ENCODE measurements at places on chromosomes 13 and 19. TPM values are rescaled to one million over a fixed set of nuclear protein-coding genes. Genes with fewer than 3 reads are reported as not detected.

- DNase-seq = no peak
Observed at GRCh38 chr19:296476-297225, 5.4 kb upstream of the PLPP2 start.

The KCNJ14 gene
- total RNA-seq = 0.47 TPM

GRCh38 chr19:15173746-15174404, 26.9 kb downstream of the NOTCH3 start:
- no peak for DNase-seq

The PEAK3 gene
- not detected for total RNA-seq

DNA sequence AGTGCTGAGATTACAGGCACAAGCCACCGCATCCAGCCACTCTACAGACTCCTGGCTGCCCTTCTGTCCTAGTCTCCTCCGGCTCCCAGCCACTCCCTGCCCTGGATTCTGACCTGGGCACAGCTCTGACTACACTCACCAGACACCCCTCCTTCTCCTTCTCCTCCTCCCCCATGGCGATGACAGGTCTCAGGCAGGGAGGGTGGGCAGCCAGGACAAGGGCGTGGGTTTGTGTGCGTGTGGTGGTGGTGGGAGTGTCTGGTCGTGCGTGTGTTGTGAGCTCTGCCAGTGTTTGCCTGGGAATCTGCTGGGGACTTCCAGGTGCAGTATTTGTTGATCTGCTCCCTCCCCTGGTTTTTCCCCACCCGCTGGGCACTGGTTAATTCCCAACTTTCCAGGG, 3.0 kb upstream of the NCCRP1 start:
- no peak for DNase-seq

GRCh38 chr13:65907666-65908525, 1322.2 kb downstream of the PCDH9 start:
- no peak for DNase-seq

- DNase-seq = no peak
Observed at GRCh38 chr13:23598369-23598768, 28.2 kb downstream of the TNFRSF19 start.

The RHPN2 gene
- total RNA-seq = 3.0 TPM

The EIF3K gene
- 149 TPM for total RNA-seq

DNA sequence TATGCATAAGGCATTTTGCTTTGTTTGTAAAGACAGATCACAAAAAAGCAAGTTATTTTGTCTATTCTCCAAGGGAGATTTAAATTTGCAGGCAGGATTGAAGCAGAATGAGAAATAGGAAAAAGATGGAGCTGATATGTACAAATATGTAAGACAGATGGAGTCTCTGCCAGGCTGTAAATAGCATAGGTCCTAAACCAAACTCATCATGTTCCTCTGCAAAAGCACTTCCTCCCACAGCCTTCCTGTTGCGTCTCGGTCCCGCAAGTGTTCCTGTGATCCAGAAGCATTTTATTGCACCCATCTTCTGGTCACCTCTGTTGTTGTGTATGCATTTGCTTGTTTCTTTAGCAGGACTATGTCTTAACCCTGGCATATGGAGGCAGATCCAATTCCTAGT, 95.7 kb upstream of the CLDN10 start:
- no peak for DNase-seq

GRCh38 chr13:42484386-42484785, 89.6 kb upstream of the TNFSF11 start:
- DNase-seq = no peak

- DNase-seq = no peak
Observed at GRCh38 chr19:48450863-48451262, 4.5 kb upstream of the KCNJ14 start.

DNA sequence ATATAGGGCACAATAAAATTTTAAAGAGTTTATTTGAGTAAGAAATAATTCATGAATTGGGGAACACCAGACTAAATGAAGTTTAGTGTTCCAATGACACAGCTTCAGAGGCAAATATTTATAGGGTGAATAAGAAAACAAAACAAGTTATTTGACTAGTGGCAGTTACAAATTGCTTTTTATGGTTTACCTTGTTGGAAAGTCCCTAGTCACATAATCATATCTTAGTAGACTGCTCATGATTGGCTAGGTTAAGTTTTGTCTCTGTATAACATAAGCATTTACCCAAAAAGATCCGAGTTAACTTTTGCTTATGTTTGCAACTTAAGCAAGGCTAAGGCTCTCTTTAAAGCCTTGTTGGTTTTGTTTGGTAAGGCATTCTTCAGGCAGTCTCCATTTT, 224.7 kb upstream of the MIR17HG start:
- no peak for DNase-seq

GRCh38 chr19:38168637-38169036, 55.4 kb downstream of the DPF1 start:
- DNase-seq = no peak
